ENCODE measurements at places on chromosomes 12 and 14. TPM values are rescaled to one million over a fixed set of nuclear protein-coding genes. Genes with fewer than 3 reads are reported as not detected.
A peak's percentile ranks its signal among the peaks of the same experiment; 100 is the strongest.

TPPP2 gene
- 0.36 TPM for polyA plus RNA-seq

EGLN3 gene
- polyA plus RNA-seq = 46.9 TPM

ARHGAP5 gene
- 26.6 TPM for polyA plus RNA-seq

APOF gene
- not detected for polyA plus RNA-seq

M6PR gene
- 47.2 TPM for polyA plus RNA-seq

SDR9C7 gene
- not detected for polyA plus RNA-seq

ITGA7 gene
- 1.8 TPM for polyA plus RNA-seq

AICDA gene
- polyA plus RNA-seq = 0.60 TPM

TTC9 gene
- not detected for polyA plus RNA-seq

FICD gene
- polyA plus RNA-seq = not detected

MYH6 gene
- polyA plus RNA-seq = 4.9 TPM

ZCRB1 gene
- polyA plus RNA-seq = 25.0 TPM

RPS6KL1 gene
- 4.0 TPM for polyA plus RNA-seq

SLC10A1 gene
- not detected for polyA plus RNA-seq

C14orf180 gene
- polyA plus RNA-seq = 0.46 TPM

C14orf132 gene
- polyA plus RNA-seq = 4.3 TPM

DNA sequence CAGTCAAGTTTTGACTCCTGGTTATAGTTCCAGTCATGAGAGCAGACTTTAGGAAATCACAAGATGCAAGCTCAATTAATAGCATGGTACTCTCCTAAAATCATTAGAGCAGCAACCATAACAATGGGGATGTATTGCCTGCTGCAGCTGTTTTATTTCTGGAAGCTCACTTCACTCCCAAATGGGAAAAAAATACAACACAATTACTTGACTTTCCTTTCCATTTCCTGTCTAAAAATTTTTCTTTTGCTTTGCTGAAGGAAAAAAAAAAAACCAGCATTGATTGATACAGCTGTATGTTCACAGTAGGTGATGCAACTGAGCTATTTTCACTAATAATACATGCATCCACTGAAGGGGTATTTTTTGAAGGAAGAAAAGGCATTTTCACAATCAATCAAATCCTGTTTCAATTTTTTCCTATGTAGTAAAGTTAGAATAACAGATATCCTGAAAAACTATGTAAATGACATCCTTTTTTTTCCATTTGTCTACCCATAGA lies 143.9 kb upstream of the NOVA1 start:
- H3K4me3 ChIP-seq = no peak overlapping the region
- no peaks in the 10 kb centered on the region for H3K36me3 ChIP-seq
- no peaks in the 10 kb centered on the region for H3K27me3 ChIP-seq
- no peaks in the 10 kb centered on the region for H3K4me1 ChIP-seq

DNA sequence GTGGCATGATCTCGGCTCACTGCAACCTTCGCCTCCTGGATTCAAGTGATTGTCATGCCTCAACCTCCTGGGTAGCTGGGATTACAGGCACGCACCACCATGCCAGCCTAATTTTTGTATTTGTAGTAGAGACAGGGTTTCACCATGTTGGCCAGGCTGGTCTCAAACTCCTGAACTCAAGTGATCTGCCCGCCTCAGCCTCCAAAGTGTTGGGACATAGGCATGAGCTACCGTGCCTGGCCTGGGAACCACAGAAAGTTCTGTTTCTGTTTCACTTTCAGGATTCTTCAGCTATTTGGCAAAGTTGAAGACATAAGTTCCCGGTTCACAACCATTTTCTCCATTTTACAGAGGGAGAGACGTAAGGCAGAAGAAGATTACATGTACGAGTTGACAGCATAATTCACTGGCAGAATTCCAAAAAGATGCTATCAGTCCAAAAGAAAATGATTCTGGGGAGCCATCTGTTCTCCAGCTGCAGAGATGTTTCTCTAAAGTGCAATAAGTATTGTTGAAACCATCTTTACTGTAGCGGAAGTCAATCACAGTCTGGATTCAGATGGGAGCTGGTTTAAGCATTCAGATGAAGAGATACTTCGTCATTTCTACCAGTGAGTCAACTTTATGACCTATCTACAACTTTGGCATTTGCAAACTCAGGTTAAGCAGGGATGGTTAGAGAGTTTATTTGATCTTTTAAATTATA lies 8.1 kb upstream of the RNF34 start:
- no peak overlapping the region for H3K4me3 ChIP-seq
- no peaks in the 10 kb centered on the region for H3K4me1 ChIP-seq
- H3K27me3 ChIP-seq = no peaks in the 10 kb centered on the region
- no peak for DNase-seq
- no peak overlapping the region for H3K27ac ChIP-seq

DNA sequence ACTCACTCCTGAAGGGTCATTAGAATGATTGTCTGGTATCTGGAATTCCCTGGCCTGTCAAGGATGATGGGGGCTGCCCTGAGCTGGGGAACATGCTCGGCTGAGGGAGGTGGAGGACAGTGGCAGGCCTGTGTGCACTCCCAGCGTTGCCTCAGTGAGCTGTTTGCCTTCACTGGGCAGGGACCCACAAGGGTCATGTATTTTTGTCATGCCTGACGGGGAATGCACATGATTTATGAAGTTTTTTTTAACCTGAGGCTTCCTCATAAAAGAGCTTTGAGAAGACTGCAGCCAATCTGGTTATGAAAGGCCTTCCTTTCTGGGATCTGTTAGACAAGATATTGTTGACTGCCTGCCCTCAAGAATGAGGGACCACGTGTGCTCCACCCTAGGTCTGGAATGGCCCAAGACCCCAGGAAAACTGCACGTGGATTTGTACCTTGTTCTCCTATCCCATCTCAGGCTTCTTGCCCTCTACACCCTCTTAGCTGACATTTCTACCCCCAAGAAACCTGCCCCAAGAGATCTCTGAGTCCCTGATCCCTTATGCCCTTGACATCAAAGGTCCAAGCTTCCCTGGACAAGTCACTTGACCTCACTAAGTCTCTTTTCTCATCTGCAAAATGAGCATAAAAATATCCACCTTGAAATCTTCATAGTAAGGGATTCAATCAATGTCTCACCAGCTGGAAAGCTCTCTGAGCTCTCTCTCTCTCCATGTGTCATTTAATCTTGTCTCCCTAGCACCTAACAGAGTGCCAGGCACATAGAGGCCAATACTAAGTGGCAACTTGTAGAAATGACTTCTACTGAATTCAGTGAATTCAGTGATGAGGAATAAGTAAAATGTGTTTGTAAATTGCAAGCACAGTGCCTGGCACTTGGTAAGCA lies 24.5 kb upstream of the COL2A1 start:
- no peak overlapping the region for H3K27ac ChIP-seq
- no peaks in the 10 kb centered on the region for H3K27me3 ChIP-seq
- DNase-seq = no peak

GRCh38 chr12:89414322-89414721 lies 62.0 kb upstream of the DUSP6 start:
- no peak for DNase-seq
- no peaks in the 10 kb centered on the region for H3K27me3 ChIP-seq
- H3K4me1 ChIP-seq = peaks cover 21% of the 10 kb centered on the region
- no peaks in the 10 kb centered on the region for H3K36me3 ChIP-seq

GRCh38 chr12:18970603-18971002 lies 158.9 kb upstream of the PLEKHA5 start:
- no peaks in the 10 kb centered on the region for H3K27me3 ChIP-seq
- H3K4me3 ChIP-seq = no peak overlapping the region
- no peaks in the 10 kb centered on the region for H3K36me3 ChIP-seq
- no peak overlapping the region for H3K27ac ChIP-seq
- no peaks in the 10 kb centered on the region for H3K4me1 ChIP-seq

DNA sequence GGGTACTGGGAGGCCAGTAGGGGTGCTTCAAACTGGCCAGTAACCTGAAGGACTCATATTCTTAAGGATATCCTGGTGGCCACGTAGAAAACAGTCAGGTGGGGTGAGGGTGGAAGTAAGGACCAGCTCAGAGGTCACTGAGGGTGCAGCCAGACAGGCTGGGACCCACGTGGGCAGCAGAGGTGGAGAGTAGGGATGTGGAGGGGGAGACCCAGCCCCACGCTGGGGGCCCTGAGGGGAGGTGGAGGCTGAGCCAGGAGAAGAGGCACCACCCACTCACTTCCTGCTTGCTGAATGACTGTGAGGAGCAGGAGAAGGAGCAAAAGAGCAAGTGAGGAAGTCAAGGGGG lies 12.6 kb upstream of the SERPINA3 start:
- no peak overlapping the region for H3K4me3 ChIP-seq
- DNase-seq = peak; percentile 59
- H3K27me3 ChIP-seq = no peaks in the 10 kb centered on the region
- peaks cover 38% of the 10 kb centered on the region for H3K4me1 ChIP-seq
- no peaks in the 10 kb centered on the region for H3K36me3 ChIP-seq
- peak overlapping the region; percentile 74 for H3K27ac ChIP-seq

DNA sequence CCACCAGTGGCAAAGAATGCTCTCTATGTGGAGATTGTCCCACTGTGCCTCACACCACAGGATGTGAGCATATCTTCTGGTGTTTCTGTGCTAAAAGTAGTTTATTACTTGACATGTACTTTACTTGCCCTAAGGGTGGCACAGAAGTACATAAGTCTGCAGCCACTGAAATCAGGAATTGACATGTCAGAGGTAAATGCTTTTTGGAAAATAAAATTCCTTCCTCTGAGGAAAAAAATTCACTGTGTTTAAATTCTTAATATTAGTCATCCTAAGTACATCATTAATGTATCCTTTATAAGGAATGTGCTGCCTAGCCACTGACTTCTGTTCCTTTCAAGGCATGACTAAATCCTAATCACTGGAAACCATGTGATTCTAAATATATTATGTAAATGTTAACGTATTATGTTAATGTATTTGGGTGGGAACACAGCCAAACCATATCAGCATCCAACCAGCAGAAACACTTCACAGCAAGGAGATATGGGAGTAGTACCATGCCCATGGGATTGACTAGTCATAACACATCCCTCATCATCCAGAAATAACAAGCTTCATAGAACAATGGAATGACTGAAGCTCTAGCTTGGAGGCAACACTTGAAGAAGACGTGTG lies 239.7 kb upstream of the PPFIA2 start:
- DNase-seq = no peak
- H3K4me1 ChIP-seq = no peaks in the 10 kb centered on the region
- H3K36me3 ChIP-seq = no peaks in the 10 kb centered on the region
- H3K27ac ChIP-seq = no peak overlapping the region
- H3K27me3 ChIP-seq = no peaks in the 10 kb centered on the region
- H3K4me3 ChIP-seq = no peak overlapping the region

- DNase-seq = peak; percentile 75
- H3K27ac ChIP-seq = peak overlapping the region; percentile 44
- no peaks in the 10 kb centered on the region for H3K27me3 ChIP-seq
- H3K36me3 ChIP-seq = no peaks in the 10 kb centered on the region
Observed at GRCh38 chr12:45674181-45674977, 55.1 kb upstream of the ARID2 start.

GRCh38 chr12:131313635-131314034 lies 359.9 kb downstream of the ADGRD1 start:
- H3K27ac ChIP-seq = no peak overlapping the region
- DNase-seq = no peak
- no peaks in the 10 kb centered on the region for H3K4me1 ChIP-seq
- H3K4me3 ChIP-seq = no peak overlapping the region
- H3K36me3 ChIP-seq = no peaks in the 10 kb centered on the region

GRCh38 chr14:23140371-23140770 lies 21.3 kb upstream of the CEBPE start:
- no peaks in the 10 kb centered on the region for H3K27me3 ChIP-seq
- DNase-seq = no peak
- H3K27ac ChIP-seq = peak overlapping the region; percentile 30
- no peaks in the 10 kb centered on the region for H3K36me3 ChIP-seq

DNA sequence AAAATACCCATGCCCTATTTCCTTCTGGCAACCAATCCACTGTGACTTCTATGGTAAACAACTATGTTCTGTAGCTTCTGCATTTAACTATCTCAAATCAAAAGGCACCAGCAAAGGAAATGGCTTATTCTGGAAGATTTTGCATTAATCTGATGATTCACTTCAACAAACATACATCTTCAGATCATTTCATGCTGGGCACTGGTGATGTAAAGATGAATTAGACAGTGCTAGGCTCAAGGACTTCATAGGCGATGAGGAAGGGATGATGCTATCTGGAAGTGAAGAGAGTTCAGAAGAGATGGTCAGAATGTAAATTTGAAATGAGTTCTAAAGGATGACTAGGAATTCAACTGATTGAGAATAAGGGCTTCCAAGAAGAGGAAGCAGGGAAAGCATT lies 363.3 kb downstream of the PAWR start:
- H3K27me3 ChIP-seq = no peaks in the 10 kb centered on the region
- no peak overlapping the region for H3K27ac ChIP-seq
- no peak for DNase-seq
- no peaks in the 10 kb centered on the region for H3K4me1 ChIP-seq

DNA sequence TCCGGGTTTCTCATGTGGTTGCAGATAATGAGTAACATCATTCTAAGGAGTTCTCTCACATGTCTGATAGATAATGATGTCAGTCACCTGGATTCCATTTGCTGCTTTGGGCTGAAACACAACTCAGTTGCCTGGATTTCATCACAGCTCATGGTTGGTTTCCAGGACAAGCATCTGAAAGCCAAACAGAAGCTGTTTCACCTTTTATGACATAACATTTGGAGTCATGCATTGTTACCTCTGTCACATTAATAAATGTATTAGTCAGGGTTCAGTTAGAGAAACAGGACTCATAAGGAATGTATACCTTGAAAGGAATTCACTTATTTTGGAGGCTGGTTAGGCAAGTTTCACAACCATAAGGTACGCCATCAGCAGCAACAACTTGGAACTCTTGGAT lies 251.9 kb upstream of the ATXN7L3B start:
- no peak overlapping the region for H3K27ac ChIP-seq
- no peaks in the 10 kb centered on the region for H3K4me1 ChIP-seq
- no peak for DNase-seq

DNA sequence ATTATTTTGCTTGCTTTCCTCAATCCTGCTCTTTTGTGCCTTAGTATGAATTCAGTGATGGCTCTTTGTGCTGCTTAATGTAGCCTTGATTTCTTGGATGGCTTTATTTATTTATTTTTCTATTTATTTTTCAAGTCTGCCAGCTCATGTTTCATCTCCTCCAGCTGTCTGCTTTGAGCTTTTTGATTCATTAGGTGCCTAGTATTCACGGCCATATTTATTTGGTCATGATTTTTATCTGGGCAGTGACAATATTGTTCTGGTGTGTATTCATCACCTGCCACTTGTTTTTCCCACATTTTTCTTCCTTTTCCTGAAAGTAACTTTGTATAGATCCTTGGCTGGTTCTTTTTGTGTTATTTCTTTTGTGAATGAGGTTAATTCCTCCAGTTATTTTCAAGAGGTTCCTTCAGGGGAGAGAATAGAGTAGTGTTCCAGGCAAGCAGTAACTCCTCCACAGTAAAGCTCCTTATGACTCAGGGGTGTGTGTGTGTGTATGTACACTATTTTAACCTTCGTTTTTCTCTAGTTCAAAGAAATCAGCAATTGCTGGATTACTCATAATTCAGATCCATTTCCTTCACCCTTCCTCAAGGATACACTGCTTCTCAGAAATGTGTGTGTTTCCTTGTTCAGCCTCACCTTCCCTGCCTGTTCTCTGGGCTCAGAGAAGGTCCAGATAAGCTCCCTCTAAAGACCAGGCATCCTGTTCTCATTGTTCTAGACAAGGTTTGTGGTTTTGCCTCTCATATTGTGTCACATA lies 51.6 kb upstream of the PMCH start:
- no peak for DNase-seq
- no peak overlapping the region for H3K4me3 ChIP-seq
- H3K27ac ChIP-seq = no peak overlapping the region
- no peaks in the 10 kb centered on the region for H3K27me3 ChIP-seq
- H3K36me3 ChIP-seq = no peaks in the 10 kb centered on the region

All from sigmoid colon (tissue), 7 donors.